ENCODE measurements at places on chromosomes 5 and 9. TPM values are rescaled to one million over a fixed set of nuclear protein-coding genes. Genes with fewer than 3 reads are reported as not detected.

The IL4 gene
- total RNA-seq = not detected

The OLFM1 gene
- total RNA-seq = 10.1 TPM

The CERCAM gene
- 233 TPM for total RNA-seq

The ADAMTS6 gene
- total RNA-seq = 12.7 TPM

The MARCOL gene
- total RNA-seq = not detected

The SGCD gene
- 11.2 TPM for total RNA-seq

The ANKRD18B gene
- total RNA-seq = not detected

The GDF9 gene
- under 0.01 TPM for total RNA-seq

The RASEF gene
- not detected for total RNA-seq

The LNPEP gene
- 21.2 TPM for total RNA-seq

The LAMC3 gene
- 0.09 TPM for total RNA-seq

The GADD45G gene
- not detected for total RNA-seq

The IL3 gene
- total RNA-seq = not detected

The HAVCR2 gene
- not detected for total RNA-seq

The TMEM250 gene
- total RNA-seq = 76.2 TPM

The CYFIP2 gene
- 0.94 TPM for total RNA-seq

The ARRDC3 gene
- total RNA-seq = 13.6 TPM

The NMUR2 gene
- not detected for total RNA-seq

The OR1Q1 gene
- not detected for total RNA-seq

The SPINK4 gene
- total RNA-seq = not detected

The SELENOP gene
- total RNA-seq = 134 TPM

The NR2F1-AS1 gene
- total RNA-seq = 28.7 TPM

The PPP1R2B gene
- not detected for total RNA-seq

Measured in pericardium fibroblast (primary cell).